ENCODE measurements at places on chromosomes 3 and 15.

- DNase-seq = no peak
Measured at GRCh38 chr15:28289694-28290463, 32.1 kb downstream of the HERC2 start.

DNA sequence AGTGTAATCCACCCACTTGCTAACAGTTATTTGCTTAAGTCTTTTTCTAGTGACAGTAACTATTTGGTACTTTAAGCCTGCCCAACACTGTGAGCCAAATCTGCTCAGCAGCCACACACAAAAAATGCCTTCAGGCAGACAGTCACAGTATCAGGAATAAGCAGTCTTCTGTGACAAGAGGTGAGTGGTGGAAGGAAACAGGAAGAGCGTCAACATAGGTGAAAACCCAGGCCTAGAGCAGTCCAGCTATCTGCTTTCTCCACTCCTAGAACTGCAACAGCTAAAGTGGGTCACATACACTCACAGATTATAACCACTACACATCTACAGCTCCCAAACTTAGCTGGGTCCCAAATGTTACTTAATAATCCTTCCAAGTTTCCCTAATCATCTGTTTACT, 213.7 kb downstream of the ZBTB20 start:
- DNase-seq = no peak

DNA sequence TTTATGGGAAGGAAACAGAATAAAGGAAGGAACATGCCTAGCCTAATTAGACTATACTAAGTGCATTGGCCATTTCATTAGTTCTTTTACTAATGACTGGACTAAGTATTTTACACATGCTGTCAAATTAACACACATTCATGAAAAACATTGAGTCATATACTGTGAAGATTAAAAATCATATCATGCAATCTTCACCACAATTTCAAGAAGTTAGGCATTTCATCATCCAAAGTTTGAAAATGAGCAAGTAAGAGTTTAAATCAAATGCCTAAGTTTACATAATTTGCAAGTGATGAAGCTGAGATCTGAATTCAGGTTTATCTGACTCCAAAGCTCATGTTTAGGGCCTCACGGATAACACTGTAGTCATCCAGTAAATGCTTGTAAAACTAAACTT, 601.0 kb downstream of the PDCD6IP start:
- DNase-seq = no peak

GRCh38 chr3:46612324-46612723, at the start of gene FAM240A:
TSS of gene FAM240A (plus strand) at chr3:46612525. CDS start at chr3:46612684, 159 bp downstream.
- no peak for DNase-seq

- DNase-seq = no peak
Measured at GRCh38 chr3:157445857-157446256, 9.2 kb downstream of the PTX3 start.

- no peak for DNase-seq
Measured at GRCh38 chr3:151852074-151852811, 21.2 kb upstream of the SUCNR1 start.

GRCh38 chr3:5767304-5767703, 579.8 kb downstream of the EDEM1 start:
- no peak for DNase-seq

DNA sequence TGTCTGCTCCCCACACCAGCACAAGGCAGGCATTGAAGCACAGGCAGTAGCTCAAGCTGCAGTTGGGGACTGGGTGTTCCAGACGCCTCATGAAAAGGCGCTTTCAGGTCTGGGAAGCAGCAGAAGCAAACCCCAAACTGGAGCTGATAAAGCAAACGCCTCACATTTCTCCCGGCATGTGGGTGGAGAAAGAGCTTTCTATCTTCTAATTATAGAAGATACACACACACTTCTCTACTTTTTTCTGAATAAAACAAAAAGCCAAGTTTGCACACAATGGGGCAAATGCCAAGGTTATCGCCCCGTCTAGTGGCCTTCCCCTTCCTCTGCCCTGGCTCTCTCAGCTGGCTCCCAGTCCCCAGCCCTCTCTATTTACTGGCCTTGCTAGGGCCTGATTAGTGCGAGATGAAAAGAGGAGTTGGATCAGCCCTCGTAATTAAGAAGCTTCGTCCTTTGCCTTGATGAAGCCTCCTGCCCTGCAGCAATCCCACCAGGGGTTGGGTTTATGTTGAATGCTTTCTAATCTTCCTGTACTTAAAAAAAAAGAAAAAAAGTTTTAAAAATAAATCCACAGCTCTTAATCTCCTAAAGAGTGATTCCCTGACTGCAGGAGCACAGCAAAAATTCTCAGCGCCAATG, 120.2 kb downstream of the MEGF11 start:
- DNase-seq = no peak

DNA sequence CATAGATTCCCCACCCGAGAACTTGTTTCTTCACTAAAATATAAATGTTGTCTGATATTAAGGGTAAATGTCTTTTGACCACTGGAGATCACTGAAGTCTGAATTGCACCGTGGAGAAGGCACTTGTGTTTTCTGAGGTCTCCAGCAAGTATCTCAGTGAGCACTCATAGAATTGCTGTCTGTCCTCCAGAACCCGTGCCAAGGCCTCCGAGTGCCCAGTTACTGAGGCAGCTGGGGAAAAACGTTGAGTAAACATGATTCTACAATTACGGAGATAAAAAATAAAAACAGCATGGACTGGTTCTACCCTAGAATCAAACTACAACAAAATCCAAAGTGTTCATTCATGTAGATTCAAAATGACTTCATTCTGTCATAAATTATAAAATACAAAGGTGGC, 60.0 kb downstream of the MLH1 start:
- DNase-seq = no peak

DNA sequence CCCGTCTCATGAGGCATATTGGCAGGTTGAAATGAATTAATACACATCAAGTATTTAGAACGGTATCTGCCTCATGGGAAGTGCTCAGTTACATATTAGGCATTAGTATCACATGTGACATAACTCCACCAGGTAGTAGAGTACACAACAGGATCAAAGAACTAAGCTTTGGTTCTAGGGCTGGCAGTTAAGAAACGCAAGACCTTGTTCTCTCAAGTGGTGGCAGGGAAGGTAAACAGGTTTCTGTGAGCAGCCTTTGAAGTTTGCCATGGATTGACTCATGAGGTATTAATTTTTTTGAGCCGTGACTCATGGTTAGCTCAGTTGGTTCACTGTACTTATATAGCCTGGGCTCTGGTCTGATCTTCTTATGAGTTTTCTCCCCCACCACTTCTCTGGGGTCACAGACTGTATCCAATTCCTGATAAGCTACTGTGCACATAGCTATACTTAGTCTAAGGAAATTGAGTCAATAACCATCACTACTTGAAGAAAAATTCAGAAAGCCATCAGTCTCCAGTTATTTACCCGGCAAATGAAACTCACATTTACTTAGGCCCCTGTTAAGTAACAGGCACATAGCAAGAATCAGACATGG, 155.6 kb upstream of the STT3B start:
- DNase-seq = peak; percentile 30

DNA sequence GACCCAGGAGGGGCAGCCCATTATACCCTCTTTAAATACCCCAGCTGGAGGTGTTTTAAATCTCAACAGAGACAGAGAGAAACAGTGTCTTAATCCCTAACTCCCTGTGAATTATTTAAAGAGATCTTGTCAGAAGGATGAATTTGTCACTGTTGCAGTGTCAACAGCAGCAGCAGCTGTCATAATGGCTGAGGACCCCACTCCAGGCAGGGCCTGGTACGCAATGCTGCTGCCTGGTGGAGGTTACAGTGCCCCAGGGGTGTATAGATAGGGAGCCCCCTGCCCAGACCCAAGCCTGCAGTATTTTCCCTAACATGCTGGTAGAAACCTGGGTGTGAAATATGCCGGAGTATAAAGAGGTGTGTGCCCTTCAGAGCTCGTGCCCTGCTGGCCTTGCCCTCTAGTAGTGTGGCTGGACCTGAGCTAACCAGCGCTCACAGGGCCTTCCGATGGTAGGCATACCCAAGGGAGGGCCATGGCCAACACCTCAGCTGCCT, 143.0 kb downstream of the EPHB1 start:
- no peak for DNase-seq

DNA sequence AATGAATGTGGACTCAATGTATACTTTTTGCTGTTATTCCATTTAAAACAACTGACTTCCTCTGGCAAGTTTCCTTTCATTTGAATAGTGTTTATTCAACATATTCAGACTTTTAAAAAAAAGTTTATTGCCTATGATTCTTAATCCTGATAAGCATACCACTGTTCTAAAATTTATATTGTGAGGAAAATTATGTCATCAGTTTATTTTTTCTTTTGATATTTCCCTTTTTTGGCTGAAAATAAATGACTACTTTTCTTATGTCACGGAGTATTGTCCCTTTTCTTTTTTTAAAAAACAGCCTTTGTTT, 109.5 kb downstream of the CDIN1 start:
- DNase-seq = no peak

DNA sequence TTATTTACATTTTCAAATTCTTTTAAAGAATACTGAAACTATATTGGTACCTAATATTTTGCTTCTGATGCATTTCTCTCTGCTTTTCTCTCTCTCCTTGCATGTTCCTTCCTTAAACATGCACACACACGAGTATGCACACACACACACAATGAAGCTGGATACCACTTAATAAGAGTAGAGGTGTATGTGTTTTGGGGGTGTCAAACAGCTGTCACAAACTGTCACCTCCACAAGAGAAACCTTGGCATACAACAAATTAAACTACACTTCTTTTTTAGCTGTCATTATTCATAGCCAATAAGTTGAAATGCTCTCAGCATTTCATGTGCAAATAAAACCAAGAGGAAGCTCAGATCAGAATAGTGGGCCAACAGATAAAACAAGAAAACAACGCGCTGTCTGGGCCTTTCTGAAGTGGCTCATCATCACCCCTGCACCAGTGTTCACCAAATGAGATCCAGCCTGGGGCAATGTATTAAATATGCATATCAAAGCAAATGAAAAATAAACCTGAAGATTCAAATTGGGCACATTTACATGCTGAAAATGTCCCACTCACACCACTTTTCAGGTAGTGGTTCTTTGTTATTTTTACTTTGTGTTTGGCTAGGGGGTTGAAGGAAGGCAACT, 9.7 kb downstream of the MEIS2 start:
- DNase-seq = no peak

- peak; percentile 48 for DNase-seq
Measured at GRCh38 chr3:195147649-195148080, 123.3 kb downstream of the XXYLT1 start.

GRCh38 chr15:98681061-98681460, 32.7 kb downstream of the IGF1R start:
- DNase-seq = no peak

DNA sequence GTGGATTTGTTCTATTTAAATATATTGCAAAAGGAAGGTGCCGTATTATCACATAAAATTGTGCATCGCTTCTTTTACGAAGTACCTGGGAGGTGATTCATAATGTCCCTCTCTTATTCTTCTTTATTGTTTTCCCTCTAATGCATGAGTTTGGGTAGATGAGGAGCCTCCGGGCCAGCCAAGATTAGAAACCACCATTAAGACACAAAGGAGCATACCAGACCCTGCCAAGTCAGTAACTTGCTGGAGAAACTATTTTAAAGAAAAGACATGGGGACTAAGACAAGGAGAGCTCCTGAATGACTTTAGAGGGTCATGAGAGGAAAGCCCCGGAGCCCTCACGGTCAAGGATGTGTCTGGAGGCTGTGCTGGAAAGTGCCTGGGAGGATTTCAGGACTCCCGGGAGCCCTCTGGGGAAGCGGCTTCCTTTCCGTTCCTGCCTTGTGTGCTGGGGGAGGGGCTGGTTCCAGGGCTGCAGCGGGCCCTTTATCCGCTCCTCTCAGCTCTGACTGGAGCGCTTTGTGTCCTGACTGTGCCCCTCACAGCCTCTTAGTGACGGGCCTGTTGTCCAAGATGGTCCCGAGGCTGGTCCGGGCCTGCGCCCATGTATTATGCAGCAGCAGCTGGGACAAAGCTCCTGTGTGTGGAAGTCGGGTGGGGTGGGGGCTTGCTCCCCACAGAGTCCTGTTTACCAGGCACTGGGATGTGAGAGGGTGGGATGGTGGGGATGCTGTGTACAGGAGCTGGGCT, 35.7 kb downstream of the CORO2B start:
- no peak for DNase-seq

DNA sequence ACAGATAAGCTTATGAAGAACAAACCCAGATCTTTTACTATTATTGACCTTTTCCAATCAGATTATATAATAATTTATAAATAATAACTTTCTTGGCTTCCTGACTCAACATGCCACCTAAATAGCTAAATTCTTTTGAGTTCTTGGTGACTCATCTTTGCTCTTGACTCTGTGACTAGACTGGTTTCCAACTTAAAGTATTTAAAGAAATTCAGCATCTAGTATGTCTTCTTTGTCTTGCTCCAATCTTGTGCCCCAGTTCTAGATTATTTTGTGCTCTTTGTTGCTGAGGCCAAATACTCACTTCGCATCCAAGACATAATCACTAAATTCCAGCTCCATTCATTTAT, 483.2 kb upstream of the TBL1XR1 start:
- no peak for DNase-seq
